Stimulated activated CD4-positive, alpha-beta T cell treated with anti-CD3 and anti-CD28 coated beads, TNF-alpha, amount 100 ng/mL, for 1 hour (primary cell): ENCODE measurements at places on chromosomes 3 and 15.

DNA sequence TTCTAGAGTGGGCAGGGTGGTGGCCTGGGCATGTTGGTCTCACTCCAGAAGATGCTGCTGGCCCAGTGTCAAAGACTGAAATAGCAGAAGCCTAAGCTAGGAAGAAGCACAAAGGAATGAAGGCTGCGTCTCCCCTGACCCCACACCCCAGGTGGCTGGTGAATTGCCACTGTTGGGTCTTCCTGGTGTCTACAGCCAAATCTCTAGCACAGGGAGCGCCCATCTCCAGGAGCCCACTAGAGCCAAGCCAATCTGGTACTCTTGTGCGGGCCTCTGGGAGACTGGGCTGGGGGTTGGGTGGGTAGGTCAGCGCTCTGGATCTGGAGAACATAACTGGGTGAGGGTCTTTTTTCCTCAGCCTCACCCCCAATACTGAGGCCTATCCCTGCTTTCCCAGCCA is 894 bp downstream of the TUSC2 start:
- DNase-seq, result no peak

DNA sequence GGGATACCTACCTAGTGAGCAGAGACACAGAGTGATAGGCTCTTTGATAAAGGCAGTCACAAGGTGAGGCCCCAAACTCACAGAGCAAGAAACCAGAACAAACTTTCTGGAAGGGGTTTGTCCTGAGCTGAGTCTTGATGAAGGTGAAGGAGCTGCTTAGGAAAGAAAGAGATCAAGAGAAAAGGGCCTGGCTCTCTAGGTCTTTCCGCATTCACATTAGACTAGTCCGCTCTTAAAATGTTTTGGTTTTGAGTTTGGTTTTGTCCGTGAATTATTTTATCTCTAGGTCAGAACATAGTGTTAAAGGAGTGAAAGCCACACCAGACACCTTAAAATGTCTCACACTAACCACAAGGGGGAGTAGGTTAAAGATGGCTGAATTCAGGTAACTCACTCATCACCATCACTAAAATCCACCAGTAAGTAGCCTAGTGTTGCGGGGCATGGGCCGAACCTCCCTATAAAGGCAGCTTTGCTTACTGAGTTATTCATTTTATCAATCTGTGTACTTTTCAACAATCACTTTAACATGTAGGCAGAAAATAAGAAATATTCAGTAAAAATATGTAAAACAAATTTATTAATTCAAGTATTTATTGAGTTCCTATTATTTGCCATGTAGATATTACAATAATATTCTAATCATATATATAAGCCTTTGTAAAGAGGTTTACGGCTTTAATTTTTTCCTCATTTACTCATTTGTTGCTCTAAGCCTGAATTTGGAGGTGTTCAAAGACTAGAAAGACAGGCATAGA is 121.5 kb upstream of the TSC22D2 start:
- DNase-seq, result no peak

DNA sequence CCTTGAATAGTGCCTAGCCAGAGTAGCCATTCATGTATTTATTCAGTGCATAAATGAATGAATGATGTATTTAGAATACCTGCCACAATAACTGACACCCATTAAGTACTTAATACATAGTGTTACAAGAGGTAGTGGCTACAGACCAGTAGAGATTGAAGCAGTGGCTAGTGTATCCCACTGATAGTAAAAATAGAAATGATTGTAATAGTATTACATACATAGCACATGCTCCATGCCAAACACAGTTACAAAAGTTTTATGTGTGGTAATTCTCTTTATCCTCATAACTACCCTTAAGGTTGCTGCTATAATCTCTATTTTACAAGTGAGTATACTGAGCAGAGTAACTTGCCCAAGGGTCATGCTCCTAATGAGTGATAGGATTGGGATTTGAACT is 30.3 kb upstream of the SCAANT1 start:
- DNase-seq, result no peak

- DNase-seq, result no peak
These were observed 30.0 kb downstream of the SLC6A11 start for GRCh38 chr3:10845839-10846656.
